Kidney (tissue), 22 donors: ENCODE measurements at places on chromosomes 3 and 15. TPM values are rescaled to one million over a fixed set of nuclear protein-coding genes. Genes with fewer than 3 reads are reported as not detected.

DNA sequence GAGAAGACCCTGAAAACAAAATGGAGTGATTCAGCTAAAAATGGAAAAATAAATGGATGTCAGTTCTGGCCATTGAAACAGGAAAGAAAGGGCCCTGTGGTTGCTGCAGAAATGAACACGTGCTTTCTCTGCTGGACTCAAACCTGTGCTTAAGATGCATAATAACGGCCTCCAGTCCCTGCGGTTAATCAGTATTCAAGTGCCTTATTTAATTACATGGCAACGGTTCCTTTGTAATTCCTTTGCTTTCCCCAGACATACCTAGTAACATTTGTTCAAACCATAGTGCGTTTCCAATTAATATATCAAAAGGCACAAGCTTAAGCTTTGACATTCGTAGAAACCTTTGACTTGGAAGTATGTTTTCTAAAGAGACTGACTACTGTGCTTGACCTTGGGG lies 428.3 kb downstream of the GABRG3 start:
- no peak for DNase-seq

DNA sequence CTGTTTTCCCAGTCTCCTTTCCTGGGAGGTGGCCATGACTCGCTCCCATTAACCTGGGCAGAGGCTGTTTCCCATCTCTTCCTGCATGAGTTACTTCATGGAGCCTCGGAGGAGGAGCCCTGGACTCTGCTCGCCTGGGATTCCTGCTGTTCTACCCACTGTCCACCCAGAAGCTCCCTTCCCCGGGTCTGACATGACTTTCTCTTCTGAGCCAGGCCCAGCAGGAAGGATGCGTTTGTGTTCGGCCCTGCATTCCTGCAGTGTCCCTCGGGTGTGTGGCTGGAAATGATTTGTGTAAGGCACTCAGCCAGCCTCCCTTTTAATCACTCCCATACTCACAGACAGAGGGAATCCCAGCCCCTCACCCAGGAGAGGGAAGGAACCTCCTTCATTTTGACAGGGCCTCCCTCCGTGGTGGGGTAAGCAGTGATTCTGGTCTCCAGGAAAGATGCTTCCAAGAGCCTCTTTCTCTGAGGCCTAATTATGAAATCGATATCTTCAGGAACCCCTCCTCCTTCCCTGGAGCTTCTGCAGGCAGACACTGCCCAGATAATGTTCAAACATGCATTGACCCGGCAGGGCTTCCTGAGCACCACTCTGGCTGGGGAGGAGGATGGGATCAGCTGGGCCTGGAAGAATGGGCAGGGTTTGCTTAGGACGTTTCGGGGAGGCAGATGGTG lies 41.6 kb upstream of the DLG1 start:
- peak; percentile 67 for DNase-seq

DNA sequence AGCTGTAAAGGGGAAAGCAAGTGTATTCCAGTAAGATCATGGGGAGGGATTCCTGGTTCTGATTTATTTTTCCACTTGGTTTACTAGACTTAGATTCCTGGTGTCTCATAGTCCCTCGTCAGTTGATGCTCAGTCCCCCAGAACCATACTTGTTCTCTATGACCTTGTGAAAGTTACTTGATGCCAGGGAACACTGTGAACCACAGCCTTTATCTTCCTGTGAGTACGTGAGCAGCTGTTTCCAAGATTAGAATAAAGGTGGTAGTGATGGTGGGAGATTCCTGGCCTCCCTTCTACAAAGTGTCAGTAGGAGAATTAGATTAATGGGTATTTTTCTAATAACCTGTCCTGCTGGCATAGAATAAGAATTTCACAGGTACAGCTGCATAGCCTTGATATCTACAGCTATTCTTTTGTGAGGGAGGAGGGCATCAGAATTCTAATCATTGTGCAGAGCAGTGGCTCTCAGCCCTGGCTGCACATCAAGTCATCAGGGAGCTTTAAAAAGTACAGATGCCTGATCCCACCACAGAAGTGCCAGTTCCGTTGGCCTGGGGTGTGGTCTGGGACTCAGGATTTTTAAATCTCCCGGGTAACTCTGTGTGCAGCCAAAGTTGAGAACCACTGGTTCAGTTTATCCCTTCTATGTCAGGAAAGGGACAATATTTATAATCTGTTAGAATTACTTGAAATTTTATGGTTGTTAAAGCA lies 20.0 kb downstream of the GPD1L start:
- no peak for DNase-seq

GRCh38 chr15:80010131-80010673 lies 39.2 kb upstream of the BCL2A1 start:
- DNase-seq, result no peak

DNA sequence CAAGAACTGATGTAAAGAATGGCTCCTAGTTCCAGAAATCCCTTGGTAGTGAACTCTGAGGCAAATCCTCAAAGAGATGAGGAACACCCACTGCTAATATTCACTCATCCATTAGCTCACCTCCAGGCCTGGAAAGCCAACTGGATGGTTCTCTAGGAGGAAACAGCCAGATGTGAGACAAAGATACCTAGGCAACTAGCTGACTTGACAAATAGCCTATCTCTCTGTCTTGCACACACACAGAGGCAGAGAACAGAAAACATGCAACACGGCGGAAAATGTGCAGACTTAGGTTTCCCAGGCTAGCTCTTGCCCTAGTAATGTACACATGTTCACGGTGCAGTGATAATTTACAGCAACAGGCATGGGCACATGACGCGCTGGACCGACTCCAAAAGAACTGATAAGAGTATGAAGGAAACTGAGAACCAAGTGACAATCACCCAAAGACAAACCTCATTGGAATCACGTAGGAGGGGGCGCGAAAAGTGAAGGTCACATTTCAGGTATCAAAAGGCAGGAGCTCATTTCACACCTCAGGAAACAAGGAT lies 318.1 kb downstream of the FOXP1 start:
- no peak for DNase-seq

- DNase-seq, result no peak
Observed at GRCh38 chr15:89023311-89023961, 64.8 kb upstream of the ABHD2 start.

GRCh38 chr3:86782286-86782685 lies 208.7 kb downstream of the VGLL3 start:
- no peak for DNase-seq

GRCh38 chr3:151265866-151266265 lies 12.5 kb downstream of the P2RY14 start:
- DNase-seq, result no peak

DNA sequence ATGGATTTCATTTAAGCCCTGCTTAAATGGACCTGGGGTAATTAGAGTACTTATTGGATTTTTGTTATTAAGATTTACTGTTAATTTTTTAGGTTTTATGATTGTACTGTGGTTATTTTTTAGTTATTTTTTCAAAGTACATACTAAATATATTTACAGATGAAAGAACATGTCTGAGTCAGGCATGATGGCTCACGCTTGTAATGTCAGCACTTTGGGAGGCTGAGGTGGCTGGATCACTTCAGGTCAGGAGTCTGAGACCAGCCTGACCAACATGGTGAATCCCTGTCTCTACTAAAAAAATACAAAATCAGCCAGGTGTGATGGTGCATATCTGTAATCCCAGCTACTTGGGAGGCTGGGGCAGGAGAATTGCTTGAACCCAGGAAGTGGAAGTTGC lies 16.2 kb upstream of the RPL24 start:
- DNase-seq, result no peak

DNA sequence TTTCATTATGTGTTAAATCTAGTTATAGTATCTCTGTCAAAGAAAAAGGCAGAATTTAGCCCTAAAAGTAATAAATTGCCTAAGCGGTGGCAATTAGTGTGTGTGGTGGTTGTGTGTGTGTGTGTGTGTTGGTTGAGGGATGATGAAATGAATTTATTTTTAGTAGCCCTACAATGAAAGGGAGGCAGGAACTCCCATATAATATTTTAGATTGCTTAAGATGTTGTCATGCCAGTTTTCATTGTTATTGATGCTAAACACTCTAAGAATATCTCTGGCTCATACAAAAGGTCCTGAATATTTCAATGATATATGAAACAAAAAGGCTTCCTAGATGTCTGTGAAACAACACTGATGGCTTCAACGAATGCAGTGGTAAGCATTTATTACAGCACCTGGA lies 140.6 kb upstream of the TBC1D5 start:
- DNase-seq, result no peak

DNA sequence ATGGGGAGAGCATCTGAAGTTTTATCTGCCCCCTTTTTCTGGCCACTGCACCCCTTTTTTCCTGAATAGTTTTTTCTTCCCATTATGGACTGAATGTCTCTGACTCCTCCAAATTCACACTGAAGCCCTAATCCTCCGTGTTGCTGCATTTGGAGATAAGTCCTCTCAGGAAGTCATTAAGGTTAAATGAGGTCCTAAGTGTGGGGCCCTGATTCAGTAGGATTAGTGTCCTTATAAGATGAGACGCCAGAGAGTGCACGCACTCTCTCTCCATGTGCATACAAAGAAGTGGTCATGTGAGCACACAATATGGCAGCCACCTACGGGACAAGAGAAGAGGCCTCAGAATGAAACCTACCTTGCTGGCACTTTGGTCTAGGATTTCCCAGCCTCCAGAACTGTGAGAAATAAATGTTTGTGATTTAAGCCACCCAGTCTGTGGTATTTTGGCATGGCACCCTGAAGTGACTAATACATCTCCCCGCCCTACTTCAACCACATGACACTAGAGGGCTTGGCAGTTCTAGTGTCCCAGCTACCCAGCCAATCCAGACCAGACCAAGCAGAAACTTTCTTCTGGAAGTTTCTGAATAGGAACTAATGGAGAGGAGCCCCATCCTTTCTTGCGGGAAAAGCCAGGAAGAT lies 191.3 kb downstream of the PDE8A start:
- DNase-seq, result no peak

DNA sequence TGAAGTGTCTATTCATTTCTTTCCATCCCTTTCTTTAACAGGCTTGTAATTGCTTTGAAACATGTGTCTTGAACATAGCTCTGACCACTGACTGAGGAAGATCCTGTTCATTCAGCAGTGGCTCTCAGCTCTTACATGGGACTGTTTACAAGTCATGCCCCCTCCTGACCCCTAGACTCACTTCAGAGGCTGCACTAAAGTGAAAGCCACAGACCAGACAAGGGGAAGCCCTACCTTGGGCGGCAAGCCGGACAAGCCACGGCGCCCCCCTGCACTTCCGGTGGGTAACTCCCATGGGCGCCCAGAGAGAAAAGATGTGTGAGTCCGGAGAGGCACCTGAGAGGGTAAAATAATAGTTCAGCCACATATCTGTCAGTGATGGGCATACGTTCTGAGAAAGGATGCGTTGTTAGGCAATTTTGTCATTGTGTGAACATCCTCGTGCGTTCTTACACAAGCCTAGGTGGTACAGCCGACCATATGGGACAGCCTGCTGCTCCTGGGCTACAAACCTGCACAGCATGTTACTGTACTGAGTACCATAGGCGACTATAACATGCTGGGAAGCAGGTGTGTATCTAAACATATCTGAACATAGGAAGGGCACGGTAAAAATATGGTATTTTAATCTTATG lies 116.2 kb downstream of the CHSY1 start:
- no peak for DNase-seq

- no peak for DNase-seq
Observed at GRCh38 chr15:70099967-70100473, 2.3 kb upstream of the TLE3 start.

- no peak for DNase-seq
Observed at GRCh38 chr15:60899322-60899966, 329.7 kb downstream of the RORA start.

DNA sequence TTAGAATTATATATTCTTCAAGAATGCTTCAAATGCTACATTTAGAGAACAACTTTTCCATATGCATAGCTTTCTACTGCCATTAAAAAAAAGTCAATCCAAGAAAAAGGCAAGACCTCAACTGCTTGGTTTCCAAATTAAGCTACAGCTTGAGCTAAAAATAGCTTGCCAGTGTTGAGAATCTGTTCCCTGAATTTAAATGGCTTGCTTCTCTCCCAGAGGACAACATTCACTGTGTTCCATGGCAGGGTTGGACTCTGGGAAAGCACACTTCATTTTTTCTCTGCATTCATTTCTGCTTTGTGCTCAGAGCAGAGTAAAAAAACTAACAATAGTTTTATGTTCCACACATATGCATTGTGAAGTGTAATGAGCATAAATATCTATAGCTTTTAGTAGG lies 50.3 kb upstream of the ACTL6A start:
- no peak for DNase-seq

DNA sequence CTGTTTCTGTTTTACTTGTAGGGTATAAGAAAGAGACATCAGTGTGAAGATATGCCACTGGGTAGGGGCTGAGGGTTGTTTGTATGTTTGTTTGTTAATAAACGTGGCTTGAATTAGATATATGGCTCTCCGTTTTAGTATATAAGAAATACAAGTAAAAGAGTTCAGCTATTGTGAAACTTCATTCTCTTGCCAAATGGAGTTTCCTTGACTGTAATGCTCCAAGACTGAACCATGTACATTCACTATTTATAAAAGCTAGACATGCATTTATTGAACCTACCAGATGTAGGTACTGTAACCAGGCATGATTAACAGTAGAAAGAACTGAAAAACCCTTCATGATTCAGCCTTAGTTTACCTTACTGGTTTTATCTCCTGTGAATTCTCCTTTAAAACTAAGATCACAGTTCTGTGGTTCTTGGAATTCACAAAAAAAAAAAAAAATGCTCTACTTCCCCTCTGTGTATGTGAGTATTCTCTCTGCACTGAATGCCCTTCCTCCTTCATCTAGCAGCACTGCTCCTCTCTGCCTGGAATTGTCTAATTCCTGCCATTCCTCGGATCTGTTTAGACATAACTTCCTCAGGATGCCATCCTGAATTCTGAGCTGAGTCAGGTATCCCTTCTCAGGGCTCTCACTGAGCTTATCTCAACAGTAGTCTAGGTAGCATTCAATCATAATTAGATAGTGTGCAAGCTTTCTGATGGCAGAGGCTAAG lies 504.4 kb downstream of the FHIT start:
- DNase-seq, result no peak

DNA sequence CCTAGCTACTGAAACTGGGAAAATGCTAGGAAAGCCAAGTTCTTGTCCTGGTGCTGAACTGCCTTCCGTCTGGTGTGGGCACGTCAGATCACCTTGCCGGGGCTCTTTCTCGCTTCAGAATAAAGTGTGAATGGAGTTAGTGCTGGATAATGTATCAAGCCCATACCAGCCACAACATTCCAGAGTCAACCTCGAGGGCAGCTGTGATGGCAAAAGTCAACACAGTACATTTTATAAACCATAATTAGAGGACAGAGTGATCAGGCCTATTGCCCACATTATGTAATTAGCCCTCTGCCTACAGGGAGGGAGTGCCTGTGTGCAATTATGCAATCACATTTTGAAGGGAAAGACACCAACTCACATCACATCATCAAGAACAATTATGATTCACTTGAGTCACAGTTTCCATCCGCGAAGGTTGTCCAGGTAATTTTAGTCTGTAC lies 165.2 kb downstream of the RORA start:
- no peak for DNase-seq

GRCh38 chr3:113532698-113533533 lies 561 bp downstream of the SIDT1 start:
- peak; percentile 59 for DNase-seq

DNA sequence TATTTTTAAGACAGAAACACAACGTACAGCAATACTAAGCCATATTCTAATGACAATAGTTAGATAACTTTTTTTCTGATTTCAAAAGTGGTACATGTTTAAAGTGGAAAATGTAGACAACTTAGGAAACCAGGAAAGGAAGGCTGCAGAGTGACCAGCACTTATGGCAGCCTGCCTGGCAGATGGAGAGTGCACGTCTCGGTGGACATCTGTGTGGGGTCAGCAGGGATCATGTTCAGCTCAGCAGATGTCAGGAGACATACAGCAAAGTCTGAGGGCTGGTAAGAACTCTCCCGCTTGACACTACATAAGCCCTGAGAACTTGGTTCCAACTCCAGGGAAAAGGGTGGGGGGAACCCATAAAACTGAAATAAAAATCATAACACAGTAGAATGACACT lies 128.6 kb upstream of the ADPGK start:
- DNase-seq, result no peak

CLDN1 gene
- total RNA-seq, result 86.0 TPM

MRPL3 gene
- 77.3 TPM for total RNA-seq

NDUFB4 gene
- total RNA-seq, result 109 TPM
